Common myeloid progenitor, CD34-positive (primary cell): ENCODE measurements at places on chromosomes 5 and 9.

DNA sequence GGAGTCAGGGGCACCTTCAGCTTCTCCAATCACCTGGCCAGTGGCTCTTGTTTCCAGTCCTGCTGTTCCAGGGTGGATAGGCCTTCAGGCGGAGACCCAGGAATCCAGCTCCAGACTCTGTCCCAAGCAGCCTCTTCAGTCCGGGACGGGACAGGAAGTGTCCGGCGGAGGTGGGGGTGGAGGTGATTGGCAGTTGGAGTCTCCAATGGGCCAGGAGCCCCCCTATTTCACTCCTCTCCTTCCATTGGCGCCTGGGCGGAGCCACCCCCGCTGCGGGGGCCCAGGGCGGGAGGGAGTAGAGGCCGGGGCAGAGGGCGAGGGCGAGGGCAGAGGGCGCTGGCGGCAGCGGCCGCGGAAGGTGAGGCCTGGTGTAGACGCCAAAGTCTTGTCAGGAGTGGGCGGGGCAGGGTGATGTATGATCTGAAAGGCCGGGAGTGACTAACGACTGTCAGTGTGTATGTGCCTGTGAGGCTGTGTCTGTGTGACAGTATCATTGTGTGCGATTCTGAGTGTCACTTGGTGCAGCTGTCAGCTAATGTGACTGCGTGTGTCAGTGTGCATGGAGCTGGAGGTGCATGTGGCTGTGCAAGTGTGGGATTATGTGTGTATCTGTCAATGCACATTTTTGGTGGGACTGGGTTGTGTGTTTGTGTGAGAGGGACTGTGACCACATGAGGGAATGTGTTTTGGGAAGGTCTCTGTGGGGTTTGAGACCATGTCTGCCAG is at the start of gene IL11RA:
Gene IL11RA, plus strand, starts transcription at position 310 of the 726 bp plus-strand sequence. CDS start 3,033 bp downstream, outside the sequence.
- DNase-seq: no peak

GRCh38 chr9:37220971-37221370 is 100.6 kb downstream of the ZCCHC7 start:
- DNase-seq: no peak

DNA sequence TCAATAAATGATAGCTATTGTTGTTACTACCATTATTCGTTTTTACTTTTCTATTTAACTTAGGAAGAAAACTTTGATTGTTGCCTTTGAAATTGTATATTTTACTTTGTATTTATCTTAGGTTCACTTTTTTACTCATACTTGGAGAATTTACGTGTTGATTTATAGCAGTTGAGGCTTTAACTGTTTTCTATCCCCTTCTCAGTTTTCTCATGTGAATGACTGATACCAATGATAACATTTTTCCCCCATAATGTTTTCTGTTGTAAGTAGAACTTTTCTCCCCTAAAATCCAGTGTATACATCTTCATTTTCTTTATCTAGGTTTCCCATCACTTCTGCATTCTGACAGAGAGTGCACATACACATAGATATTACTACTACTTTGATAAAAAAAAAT is 54.4 kb downstream of the FSD1L start:
- DNase-seq: no peak

DNA sequence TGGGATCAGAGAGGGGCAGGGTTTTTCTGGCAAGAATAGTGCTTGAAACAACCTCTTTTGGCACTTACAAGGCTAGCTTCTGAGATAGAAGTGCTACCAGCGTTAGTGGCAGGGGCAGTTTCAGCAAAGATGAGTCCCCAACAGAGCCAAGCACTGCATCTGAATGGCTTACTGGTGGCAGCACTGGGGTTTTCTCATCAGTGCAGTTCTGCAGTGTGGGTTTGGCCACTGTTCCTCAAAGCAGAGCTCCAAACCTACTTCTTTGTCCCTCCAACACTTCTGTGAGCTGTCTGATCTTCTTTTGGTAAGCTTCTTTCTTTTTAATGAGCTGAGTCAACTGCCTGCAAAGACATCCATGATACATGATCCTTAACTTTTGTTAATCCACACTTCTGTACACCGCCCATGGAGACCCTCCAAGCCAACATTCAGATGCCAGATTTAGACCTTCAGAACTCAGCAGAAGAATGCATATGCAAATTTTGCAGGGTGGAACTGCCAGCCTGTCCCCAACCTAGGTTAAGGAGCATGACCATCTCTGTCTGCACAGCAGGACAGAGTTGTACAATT is 29.9 kb upstream of the FSTL4 start:
- DNase-seq: no peak

GRCh38 chr9:109689701-109690100 is 90.3 kb upstream of the PALM2AKAP2 start:
- no peak for DNase-seq

DNA sequence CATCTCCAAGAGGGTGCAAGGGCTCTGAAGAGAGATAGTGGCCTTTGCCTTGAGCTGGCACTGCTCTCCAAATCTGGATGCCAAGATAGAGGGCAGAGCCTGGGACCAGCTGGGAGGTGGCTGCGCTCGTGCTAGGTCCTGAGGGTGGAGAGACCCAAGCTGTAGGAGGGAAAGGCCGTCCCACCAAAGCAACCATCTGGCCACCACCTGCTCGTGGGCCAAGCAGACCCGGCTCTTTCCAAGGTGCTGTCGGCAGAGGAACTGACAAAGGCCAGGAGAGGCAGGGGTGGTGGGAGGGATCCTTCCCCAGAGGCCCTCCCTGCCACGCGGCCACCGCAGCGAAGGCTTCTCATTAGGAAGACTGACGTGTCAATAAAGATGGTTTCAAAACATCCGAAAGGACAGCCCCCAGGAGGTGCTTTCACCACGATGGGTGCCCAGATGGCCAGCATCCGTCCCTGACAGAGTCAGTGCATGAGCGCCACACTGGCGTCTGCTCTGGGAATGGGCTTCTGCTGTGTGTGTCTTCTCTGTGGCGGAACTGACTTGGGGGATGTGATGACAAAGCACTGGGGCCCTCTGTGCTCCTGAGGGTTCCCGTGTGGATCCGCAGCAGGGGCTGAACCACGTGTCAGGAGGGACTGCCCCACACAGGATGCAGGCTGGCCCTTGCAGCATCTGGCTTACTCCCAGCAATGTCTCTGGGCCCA is 213.5 kb downstream of the FANCC start:
- no peak for DNase-seq

DNA sequence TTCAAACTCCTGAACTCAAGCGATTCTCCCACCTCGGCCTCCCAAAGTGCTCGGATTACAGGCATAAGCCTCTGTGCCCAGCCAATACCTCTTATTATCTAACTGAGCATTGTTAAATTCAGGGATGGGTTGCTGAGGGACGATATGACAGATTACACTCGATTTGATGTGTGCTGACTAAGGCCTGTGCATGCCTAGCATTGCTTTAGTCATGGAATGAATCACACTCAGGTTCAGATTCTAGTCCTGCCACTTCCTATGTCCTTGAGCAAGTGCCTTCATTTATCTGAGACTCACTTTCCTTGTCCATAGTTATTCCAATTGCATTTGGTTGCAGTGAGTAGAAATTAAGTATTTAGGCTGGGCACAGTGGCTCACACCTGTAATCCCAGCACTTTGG is 19.5 kb downstream of the THBS4 start:
- DNase-seq: no peak
